ENCODE measurements at places on chromosomes 4 and X.
A peak's percentile ranks its signal among the peaks of the same experiment; 100 is the strongest.

DNA sequence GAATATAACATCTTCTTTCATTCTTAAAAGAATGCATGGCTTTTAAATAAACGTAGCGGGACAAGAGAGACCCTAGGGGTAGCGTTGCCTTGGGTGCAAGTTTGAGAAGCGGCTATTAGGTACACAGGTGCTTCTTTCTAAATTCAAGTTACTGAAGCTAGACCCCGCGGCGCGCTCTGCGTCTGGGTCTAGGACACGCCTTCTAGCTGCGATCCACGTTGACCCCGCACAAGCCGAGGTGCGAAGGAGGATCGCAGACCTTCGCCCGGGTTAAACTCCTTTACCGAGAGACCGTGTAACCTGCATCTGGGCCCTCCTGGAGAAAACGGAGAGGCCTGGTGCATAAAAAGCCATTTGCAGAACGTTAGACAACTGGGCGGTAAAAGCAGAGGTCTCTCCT lies 25.5 kb upstream of the EXOC1L start:
- DNase-seq, result peak; percentile 8

- peak; percentile 56 for DNase-seq
These were observed 147.4 kb downstream of the SMIM20 start for GRCh38 chr4:26061248-26061986.

GRCh38 chr4:98102660-98103059 lies 40.6 kb downstream of the STPG2 start:
- no peak for DNase-seq

DNA sequence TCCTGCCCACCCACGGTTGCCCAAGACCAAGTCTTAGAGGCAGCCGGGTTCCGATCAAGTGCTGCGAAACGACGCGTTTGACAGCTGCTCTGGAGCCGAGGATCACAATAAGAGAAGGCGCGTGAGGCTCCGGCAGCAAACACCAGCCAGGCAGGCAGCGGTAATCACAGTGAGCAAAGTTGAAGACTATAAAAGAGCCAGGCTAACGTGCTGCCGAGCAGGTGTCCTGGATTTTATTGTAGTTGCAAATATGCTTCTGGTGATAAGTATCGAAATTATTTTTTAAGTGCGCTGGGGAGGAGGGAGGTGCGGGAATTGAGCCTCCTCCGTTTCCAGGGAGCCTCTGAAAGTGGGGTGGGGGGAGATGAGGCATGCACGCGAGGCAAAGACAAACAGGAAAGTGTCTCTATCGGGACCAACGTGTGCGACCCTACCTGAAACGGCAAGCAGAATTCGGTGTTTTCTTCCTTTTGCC lies 590 bp downstream of the GABRA2 start:
- no peak for DNase-seq

DNA sequence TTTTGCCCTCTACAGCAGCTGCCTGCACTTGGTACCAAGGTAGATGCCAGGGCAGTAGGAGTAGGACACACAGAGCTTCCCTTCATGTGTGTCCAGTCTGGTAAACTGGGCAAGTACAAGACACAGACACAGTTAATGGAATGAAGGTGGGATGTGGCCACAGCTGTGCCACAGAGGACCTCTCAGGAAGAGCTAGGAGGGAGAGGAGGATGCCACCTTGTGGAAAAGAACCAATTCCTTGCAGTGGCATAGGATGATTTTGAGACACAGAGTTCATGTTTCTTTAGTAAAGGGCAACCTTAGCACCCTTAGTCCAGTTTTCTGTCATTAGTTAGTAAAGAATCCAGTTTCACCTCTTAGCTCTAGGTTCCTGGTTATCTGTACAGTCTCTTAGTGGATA lies 36.3 kb upstream of the TBC1D14 start:
- no peak for DNase-seq

DNA sequence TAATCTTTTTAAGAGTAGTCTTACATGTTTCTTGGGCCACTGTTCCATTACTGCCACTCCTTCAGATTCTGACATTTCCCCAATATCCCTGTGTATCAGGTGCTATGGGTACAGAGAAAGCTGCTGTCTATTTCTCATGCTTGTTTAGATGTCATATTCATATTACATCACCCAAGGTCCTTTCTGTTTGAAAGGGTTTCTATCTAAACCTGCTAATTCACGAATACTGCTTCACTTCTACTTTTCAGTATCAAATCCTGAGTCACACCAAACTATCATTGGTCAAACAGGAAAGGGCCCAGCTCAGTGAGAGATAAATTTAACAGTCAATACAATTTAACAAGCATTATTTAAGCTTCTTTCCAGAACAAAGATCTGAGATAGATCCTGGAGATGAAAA lies 241.4 kb downstream of the UGT8 start:
- no peak for DNase-seq

Data from ELF-1 (cell line).